ENCODE measurements at places on chromosomes 3 and 15.

DNA sequence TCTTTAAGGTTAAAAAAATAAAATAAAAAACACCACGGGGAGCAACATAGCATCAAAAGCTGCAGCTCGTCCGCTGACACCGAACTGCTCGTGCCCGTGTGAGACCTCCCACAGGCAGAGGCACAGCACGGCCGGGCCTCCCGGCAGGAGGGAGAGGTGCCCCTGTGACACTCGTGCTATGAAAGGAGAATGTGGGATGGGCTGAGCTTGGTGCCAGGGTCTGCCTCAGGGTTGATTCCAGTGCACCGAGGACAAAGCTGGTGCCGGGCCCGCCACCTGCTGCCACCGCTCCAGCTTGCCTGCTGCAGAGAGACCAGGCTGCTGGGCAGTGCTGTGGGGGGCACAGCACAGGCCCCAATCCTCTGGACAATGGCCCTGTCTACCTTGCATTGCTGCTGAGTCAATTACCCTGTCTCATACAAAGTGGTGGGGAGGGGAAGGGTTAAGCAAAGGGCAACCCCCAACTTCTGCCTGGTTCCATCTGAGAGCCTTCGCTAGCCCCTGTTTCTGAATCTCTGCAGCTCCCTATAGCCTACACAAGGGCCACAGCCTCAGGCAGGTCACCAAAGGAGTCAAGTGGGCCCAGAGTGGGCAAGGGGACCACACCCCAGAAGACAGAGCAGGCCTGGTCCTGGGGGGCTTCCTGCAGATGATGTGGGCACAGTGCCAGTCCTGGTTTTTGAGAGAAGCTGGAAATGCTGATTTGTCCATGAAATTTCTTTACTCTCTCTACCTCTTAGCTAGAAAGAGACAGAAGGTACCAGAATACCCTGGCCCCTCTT is 74.0 kb upstream of the SNRPA1 start:
- DNase-seq: no peak

GRCh38 chr15:40823572-40824343 is 4.8 kb downstream of the PPP1R14D start:
- no peak for DNase-seq

GRCh38 chr3:109351231-109351630 is 13.9 kb upstream of the DPPA4 start:
- no peak for DNase-seq

GRCh38 chr3:189014526-189014925 is 157.2 kb upstream of the TPRG1 start:
- no peak for DNase-seq

DNA sequence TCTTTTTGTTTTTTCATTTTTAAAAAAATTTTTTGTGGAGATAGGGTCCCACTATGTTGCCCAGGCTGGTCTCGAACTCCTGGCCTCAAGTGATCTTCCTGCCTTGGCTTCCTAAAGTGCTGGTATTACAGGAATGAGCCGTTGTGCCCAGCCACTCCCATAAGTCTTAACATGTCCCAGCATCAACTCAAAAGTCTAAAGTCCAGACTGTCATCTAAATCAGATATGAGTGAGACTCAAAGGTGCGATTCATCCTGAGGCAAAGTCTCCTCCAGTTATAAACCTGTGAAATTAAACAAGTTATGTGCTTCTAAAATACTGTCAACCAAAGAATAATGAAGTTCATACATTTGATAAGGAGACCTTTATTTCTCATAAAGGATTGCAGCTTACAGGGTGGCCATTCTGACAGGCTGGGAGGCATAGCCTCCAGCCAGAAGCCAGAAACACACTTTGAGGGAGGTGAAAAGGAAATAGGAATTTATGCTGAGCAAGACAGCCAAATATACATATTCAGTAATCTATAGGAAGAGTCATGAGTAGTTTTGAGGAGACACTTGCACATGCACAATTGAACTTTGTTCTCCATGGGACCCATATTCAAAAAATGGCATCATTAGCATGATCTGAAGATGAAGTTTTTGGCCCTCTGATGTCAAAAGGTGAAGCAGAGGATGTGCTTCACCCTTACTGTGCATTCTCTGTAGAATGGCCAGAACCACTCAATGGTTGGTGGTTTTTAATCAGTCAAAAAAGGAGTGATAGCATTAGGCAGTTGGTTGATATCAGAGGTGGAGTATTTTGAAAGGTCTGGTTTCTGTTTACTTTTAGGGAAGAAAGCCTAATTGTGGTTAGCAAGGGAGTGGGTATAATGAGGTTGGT is 11.0 kb upstream of the ZNF662 start:
- DNase-seq: no peak

DNA sequence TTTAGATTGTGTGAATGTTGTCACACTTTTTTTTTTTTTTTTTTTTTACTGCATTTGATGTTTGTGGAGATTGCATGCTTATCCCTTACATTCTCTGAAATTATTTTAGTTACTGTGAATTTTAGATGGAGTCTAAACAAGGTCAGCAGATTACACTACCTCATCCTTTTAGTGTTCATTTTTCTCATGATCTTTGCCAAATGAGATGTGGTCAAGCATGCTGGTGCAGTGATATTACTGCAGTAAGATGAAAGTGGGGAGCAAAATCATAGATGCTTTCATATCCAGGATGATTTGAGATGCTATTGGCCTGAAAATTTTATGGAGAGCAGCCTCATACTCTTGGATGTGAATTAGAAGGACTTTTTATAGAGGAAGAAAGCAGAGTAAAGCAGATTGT is 45.8 kb downstream of the SLC25A26 start:
- DNase-seq: no peak

DNA sequence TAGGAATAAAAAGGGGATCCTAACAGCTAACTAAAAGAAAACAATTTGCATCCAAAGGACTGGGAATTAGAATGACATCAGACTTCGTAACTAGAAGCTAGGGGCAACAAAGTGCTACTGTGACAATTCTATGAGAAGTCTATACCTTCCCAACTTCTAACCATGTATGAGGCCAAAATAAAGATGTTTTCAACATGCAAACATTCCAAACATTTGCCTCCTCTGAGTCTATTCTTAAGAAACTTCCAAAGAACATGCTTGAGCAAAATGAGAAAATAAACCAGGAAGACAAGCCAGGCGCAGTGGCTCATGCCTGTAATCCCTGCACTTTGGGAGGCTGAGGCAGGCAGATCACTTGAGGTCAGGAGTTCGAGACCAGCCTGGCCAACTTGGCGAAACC is 13.1 kb upstream of the RNF7 start:
- no peak for DNase-seq

DNA sequence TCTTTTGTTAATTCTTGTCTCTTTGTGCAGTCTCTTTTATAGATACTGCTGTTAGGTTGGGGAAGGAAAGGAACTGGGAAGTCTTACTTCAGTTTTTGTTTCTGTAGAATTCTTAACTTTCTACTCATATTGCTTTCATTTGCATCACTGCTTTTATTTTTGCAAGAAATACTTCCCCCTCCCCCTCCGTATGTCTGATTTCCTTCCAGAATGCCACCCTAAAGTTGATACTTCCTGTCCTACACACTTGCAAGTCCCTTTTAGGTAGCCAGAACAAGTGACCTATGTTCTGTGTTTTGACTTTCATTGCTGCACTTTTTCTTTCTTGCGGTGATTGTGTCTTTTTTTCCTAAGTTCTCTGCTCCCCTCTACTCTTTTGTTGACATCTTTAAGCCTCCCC is 477.4 kb downstream of the RSL24D1 start:
- DNase-seq: no peak

DNA sequence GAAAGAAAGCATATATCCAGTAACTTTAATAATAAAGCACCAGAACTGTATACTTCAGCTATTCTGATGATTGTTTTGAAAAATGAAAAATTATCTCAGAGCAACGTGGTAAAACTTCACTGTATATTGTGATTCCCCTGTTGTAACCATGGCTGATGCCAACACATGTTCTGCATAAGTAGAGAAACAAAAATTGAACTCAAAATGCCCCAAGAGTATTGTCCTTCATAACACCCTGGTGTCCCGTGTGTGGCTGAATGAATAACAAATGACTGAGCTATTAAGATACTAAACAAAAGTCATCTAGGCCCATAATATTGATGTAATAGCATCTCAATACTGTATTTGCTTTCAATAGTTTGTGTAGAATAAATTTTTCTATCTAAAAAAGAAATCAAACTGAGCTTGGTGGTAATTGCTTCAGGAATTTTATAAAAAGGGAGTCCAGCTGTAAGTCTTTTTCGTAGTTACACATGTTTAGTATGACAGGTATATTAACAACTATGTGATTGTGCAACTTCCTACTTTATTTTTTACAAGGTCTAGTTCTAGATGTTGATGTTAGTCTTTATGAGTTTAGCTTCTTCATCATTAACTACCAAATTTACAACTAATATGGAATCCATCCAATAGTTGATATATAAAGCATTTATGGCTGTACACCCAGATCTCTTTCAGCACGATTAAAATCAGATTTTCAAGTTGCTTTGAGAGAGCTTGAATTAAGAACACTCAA is 623.8 kb upstream of the AGTR1 start:
- DNase-seq: no peak

DNA sequence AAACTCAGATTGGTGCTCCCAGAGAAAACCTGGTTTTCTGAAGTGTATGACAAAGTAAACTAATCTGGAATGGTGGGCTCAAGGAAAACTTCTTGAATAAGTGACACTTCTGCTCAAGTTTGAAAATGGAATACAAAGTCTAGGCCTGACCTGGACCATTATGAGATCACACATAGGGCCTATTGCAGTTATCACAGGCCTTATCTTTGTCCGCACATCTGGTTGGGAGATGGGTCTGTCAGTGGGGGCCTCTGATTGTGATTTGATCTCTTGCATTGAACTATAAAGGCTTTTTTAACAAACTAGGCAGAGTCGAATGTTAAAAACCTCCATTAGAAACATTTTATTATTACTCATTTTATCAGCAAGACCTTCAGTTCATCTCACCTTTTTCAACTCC is 405.6 kb downstream of the PTPRG start:
- DNase-seq: no peak

Measured in HuH-7 (cell line).